ENCODE measurements at places on chromosomes 1 and 21.

DNA sequence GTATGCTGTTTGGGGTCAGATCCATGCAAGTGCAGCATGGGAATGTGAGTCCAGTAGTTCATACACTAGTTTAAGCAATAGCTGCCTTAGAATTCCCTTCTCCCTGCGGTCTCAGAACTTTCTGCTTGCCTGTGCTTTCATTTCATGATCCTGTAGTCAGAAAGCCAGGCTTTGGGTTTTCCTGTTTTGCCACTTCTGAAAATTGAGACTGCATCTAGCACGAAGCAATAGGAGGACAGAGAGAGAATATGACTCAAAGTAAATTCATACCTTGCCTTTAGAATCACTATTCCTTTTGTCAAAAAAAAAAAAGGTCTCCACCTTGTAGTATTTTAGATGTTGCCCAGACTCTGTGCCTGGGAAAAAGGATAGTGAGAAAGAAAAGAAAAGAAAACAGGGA lies 161.2 kb upstream of the SNX7 start:
- no peak for DNase-seq

- no peak for DNase-seq
Observed at GRCh38 chr1:220550811-220551399, 23.0 kb downstream of the MARK1 start.

GRCh38 chr1:11320153-11320936 lies 47.3 kb downstream of the UBIAD1 start:
- peak; percentile 12 for DNase-seq

GRCh38 chr1:200963076-200963475 lies 60.4 kb downstream of the KIF21B start:
- DNase-seq = no peak

GRCh38 chr1:78387871-78388270 lies 102.9 kb upstream of the PTGFR start:
- DNase-seq = no peak

DNA sequence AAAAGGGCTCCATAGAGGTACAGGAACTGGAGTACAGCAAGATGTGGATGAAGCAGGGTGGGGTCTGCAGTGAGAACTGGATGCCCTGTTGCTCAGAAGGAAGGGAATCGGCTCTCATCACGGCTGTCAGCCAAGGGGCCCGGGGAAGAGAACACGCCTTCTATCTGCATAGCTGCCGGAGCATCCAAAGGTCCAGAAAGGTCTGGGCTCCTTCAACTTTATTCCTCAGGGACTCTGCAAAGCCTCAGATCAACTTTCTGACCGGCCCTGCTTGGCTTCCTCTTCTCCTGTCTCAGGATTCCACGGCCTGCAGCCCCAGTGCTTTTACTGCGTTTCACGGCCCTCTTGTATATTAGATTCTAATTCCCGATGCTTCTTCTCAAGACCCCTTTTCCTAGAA lies 34.8 kb downstream of the KRTAP19-8 start:
- DNase-seq = no peak

- no peak for DNase-seq
Observed at GRCh38 chr1:178004926-178005391, 35.1 kb upstream of the SEC16B start.

- DNase-seq = no peak
Observed at GRCh38 chr1:11940260-11940921, 5.9 kb downstream of the PLOD1 start.

GRCh38 chr1:28909198-28909597 lies 5.2 kb upstream of the EPB41 start:
- DNase-seq = no peak

GRCh38 chr1:182003953-182004586 lies 57.4 kb downstream of the ZNF648 start:
- no peak for DNase-seq

DNA sequence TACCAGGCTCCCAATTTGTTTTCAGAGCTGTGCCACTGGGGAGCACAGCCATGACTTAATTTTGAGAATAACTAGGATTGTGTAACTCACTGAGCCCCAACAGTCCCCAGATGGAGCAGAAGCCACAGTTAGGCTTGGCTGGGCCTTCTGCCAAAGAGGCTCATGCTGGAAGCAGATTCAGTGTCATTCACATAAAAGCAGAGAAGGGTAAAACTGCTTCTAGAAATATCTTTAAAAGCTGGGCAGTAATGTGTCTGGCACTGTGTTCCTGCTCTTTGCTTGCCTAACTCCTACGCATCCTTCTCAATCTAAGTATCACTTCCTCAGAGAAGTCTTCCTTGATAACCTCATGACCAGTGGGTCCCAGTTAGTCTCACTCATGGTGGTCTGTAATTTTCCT lies 20.3 kb downstream of the STK40 start:
- DNase-seq = peak; percentile 59

DNA sequence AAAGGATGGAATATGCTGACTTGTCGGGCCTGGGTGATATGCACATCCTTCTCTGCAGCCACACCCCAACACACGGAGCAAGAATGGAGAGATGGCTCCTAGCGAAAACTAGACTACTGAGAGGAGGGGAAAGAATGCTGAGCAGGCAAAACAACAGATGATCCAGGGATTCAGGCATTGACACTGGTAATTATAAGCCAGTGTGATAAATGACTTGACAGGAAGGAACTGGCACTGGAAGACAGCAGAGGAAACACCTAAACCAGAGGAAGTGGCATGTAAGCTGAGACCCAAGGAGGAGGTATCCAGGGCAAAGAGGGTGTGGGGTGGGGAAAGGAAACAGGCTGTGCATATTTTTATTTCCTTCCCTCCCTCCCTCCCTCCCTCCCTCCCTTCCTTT lies 31.7 kb upstream of the KHDRBS1 start:
- DNase-seq = no peak

- DNase-seq = peak; percentile 75
Observed at GRCh38 chr21:32515874-32516273, 69.4 kb downstream of the TCP10L start.

- no peak for DNase-seq
Observed at GRCh38 chr1:1066403-1067283, 7.5 kb downstream of the RNF223 start.

GRCh38 chr1:19337289-19337688 lies 25.2 kb downstream of the SLC66A1 start:
- DNase-seq = no peak

- DNase-seq = no peak
Observed at GRCh38 chr1:193265716-193266115, 79.3 kb upstream of the B3GALT2 start.

GRCh38 chr1:84687714-84688462 lies 2.4 kb downstream of the SSX2IP start:
- DNase-seq = peak; percentile 75

- DNase-seq = no peak
Observed at GRCh38 chr1:237093691-237094090, 51.7 kb downstream of the RYR2 start.

DNA sequence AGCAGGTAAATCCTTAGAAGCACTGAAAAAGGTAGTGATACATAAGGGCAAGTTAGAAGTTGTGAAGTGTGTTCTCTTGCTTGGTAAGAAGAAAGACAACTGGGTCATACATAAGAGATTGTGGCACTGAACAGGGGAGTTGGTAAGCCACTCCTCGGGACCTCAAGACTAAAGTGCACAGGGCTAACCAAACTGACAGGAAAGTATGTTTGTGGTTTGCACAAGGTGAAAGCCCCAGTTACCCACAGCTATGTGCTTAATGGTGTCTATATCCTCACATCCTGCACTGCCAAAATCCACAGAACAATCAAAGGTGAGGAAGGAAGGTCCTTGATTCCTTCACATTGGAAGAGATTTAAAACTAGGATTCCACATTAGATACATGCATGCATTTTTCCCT lies 276.5 kb downstream of the DNM3 start:
- DNase-seq = no peak
